ENCODE measurements at places on chromosomes 12 and 14.

DNA sequence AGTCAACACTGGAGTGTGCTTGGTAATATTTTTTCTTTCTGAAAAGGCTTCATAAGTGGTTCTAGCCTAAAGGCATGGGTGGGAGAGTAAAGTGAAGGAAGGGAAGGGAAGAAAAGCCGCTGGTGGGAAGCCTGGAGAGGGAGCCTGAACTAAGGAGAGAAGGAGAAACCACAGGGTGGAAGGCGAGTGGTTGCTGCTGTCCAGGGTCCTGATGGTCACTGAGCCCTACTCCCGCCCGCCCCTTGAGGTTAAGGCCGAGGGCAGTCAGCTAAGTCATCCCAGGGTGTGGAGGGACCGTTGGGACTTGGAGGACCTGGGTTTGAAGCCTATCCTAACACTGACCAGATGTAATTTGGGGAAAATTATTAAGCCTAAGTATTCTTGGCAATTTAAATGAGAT is 189.1 kb downstream of the PIWIL1 start:
- peak; percentile 64 for DNase-seq

GRCh38 chr14:38696925-38697324 is 406.1 kb downstream of the SEC23A start:
- no peak for DNase-seq

- no peak for DNase-seq
Observed at GRCh38 chr14:32998433-32998832, 59.8 kb downstream of the NPAS3 start.

- no peak for DNase-seq
Observed at GRCh38 chr12:22190969-22191368, 143.5 kb downstream of the ST8SIA1 start.

GRCh38 chr12:15687583-15687982 is 101.6 kb downstream of the EPS8 start:
- DNase-seq = no peak

DNA sequence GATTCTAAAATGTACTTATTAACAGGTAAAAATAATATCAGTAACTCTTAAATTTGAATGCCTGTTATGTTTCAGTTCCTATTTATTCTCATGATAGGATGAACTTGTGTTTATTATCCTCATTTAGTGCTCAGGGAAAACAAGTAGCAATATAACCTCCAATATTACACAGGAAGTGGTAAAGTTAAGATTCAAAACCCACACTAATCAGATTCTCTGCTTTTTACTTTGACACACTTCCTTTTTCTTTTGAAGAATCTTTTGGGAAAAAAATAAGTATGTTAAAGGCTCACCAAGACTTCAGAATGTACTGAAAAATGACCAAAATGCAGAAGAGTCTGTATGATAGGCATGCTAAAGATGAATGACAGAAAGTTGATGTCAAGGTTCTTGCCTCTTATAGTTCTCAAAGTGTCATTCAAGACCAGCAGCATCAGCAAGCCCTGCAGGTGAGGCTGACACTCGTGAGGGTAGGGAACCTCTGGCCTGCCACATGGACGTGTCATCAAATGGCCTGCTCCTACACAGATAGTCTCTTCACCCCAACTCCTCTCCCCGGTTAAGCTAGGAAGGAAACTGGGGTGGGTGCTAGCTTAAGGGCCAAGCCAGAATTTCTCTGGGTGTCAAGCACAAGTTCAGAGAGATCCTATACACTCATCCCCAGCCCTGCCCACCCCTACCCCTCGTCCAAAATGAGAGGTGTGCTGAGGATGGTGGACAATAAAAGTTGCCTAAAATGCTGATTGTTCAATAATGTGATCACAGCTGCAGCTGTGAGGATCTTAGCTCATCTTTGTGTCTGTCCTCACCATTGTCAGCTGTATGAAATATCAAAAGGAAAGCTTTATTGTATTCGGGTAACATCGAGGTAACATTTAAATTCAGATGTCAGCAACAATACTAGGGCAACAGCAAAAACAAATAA is 6.3 kb downstream of the TBPL2 start:
- DNase-seq = no peak

- DNase-seq = no peak
Observed at GRCh38 chr12:27104546-27104945, 22.2 kb upstream of the C12orf71 start.

DNA sequence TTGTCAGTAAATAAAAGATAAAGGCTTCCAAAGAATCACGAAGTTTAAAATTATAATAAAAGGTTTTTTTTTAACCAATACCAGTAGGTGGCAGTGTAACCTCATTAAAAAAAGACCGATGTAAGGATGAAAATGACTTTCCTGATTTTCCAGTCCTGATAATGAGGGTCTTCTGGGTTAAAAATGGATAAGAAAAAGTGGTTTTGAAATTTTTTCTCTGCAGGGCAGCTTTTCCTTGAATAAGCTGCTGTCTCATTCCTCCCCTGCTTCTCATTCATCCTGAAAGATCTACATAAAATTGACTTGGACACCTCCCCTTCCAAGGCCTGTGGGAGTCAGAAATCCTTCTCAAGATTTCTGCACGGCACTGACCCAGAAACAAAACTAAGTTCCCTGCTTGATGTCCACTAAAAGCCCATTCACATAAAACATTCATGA is 58.9 kb upstream of the FBXO33 start:
- no peak for DNase-seq

DNA sequence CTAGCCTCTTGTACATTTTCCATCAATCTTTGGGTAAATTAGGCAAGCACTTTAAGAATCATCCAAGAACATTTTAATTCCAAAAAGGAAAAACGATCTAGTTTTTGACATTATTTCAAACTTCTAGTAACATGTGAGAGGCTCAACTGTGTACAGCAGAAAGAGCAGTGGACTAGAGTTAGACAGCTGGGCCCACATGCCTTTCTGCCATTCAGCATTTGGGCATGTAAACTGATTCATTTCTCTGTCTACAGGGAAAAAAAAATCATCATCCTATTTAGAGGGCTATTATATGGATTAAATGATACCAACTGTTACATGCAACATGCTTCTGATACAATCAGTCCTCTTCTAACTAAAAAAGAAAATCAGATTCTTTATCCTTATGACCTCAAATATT is 17.7 kb downstream of the ATP2B1 start:
- no peak for DNase-seq

DNA sequence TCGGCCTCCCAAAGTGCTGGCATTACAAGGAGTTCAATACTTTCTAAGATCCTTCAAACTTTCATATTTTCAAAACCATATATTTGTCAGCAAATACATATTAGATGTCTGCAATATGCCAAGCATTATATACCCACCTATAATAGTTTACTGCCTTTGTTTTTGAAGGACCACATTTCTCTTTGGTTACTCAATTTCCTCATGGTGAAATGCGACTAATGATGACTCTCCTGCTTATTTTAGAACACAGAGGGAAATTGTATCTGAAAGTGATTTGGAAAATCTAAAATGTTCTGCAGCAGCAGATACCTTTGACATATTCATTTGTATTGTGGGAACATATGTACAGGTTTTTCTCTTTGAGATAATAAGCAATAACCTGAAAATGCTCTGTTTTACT is 2.7 kb upstream of the CNTN1 start:
- DNase-seq = no peak

DNA sequence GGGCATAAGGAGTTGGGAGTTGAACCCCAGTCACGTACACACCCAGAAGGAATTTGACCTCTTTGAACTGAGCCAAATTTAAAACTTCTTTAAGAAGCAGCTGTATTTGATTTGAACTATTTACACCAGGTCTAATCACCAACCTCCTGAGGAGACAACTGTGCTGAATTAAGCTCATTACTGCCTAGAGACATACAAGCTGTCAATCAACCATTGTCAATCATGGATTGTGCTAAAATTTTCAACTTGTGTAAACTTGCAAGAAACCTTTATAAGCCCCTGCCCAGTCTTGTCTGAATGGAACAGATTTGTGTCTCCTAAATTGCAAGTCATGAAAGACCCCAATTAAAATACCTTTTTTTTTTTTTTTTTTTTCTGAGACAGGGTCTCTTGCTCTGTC is 44.3 kb upstream of the RESF1 start:
- no peak for DNase-seq

DNA sequence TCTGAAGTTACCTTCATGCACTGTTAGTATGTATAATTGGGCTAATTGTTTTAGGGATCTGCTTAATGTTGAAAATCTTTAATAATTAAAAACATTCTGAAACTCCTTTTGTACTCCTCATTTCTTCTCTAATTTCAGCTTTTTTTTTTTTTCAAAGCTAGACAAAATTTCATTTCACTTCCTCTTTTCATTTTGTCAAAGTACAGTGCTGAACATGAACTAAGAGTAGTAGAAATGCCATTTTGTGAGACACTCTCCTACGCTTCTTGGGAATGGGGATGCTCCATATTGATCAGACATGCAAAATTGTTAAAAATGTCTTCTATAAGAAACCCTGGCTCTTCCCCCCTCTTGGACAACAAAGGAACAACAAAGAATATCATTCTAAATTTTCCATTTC is 1.7 kb downstream of the ABCD2 start:
- no peak for DNase-seq

DNA sequence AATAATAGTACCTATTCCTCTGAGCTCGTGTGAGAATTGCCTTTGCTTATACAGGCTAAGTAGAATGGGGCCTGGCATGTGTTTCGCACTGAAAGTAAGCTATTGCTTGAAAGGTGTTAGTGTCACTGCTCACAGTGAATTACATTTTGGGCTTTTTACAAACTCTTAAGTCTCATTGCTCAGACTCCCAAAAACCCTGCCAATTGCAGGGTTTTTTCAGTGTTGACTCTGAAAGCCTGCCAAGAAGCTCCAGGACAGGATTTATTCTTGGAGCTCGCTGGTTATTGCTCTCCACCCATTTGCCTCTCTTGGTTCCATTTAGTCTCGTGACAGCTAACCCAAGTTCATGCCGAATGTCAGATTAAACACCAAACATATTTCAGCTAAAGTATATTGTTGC is 39.8 kb downstream of the NOPCHAP1 start:
- no peak for DNase-seq

DNA sequence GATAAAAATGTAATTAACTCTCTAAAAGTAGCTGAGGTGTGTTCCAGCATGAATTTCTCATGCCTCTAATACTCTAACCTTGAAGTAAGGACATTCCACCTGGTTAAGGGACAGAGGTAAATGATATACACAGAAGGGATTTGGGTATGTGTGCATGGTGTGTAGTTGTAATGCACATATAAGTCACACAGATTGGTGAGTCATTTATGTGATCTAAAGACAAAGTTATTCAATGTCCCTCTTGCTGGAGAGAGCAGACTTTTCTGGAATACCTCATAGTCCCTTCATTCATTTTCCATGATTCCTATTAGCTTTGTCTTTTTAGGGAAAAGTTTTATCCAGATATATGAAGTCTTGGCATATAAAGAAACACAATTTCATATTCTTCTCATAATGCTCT is 234.9 kb downstream of the SNAPC1 start:
- no peak for DNase-seq

- DNase-seq = no peak
Observed at GRCh38 chr14:100025111-100025510, 40.1 kb upstream of the EVL start.

DNA sequence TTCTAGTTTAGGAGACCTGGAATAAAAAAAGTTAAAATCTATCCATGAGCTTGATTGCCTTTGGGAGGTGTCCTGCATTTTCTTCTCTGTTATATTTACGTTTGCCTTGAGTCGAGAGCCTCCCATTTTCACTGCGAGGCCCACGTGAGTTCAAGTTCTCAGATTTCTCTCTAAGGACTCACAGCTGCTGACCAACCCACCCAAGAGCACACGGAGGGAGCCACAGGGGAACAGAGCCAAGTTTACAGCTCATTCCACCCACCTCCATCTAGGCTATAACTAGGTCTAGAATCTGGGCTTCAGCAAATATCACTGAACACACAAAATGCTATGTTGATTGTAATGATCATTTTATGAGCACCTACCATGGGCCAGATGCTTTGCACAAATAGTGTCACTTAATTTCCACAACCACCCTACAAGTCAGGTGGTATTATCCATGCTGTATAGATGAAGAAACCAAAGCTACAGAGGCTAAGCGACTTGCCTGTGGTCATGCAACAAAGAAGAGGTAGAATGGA is 16.7 kb downstream of the ALDH1L2 start:
- DNase-seq = no peak

- DNase-seq = peak; percentile 63
Observed at GRCh38 chr12:123363740-123364531, 711 bp downstream of the SBNO1 start.

DNA sequence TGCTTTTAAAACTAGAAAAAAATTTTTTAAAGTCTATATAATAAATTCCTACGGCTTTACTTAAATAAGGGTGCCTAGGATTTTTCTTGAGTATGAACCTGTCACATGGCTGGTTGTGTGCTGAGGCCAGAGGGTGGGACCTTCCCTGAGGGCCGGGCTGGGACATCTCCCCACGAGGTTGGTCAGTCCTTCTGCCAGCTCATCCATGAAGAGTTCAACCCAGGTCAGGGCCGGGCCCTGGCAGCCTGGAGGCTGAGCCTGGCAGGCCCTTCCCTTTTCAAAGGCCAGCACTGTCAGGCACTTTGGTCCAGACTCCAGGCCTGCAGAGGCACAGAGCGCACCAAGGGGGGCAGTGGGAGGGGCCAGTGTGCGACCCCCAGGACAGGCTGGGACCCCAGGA is 31.7 kb downstream of the TNFAIP2 start:
- DNase-seq = no peak

DNA sequence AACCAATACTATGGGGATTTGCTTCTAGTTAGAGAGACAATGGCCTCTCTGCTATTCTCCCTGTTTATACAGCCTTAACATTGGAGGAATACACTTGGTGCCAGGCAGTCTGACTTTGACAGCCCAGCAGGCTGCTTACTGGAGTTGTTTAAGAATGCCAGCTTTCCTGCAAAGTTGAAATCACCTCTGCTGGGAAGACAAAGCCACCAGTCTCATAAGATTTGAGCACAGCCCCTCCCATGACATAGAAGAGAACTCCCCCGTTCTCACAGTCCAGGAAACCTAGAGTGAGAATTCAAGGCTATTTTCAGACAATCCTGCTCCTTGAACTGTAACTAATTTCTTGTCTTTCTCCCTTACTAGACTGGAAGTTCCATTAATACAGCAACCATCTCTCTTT is 21.1 kb upstream of the CATSPERB start:
- no peak for DNase-seq

DNA sequence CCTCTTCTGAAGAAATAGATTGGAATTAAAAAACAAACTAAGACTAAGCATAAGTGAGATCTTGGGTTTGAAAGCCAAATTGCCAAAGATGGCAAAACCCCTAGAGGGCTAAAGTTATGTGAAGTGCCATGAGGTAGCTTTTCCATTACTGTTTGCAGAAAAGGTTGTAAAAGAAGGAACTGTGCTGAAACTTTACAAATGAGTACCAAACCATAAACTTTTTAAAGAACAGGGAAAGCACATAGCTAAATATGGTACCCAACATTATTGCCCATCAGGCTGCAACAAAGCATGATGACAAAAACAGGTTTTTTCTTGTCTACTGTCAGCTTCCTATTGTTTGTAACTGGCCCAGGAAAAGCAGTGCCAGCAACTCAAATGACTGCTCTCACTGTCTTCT is 224.2 kb downstream of the RAD51B start:
- no peak for DNase-seq

- no peak for DNase-seq
Observed at GRCh38 chr12:98721204-98721702, 76.2 kb downstream of the APAF1 start.
